ENCODE measurements at places on chromosomes 1 and 21.
A peak's percentile ranks its signal among the peaks of the same experiment; 100 is the strongest.

GRCh38 chr1:169538998-169539871 is 47.0 kb downstream of the F5 start:
- peak; percentile 93 for DNase-seq

DNA sequence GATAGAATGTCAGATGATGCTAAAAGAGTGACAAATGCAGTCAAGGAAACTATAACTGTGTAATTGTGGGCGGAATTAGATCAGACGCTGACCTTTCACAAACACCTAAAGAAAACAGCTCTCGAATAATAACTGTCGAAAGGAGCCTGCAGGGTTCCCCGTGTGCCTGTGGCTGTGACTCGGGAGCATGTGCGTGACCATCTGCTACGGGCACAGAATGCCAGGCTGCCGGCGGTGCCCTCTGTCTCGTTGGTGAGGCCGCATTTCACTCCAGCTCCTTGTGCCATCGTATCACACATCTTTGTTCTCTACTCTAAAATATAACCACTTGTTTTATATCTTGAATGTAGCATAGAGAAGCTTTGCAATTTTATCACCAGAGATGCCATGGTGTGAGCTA is 267.8 kb upstream of the FMN2 start:
- no peak for DNase-seq

GRCh38 chr21:17513214-17514123 is 626 bp downstream of the CXADR start:
- DNase-seq = peak; percentile 61

DNA sequence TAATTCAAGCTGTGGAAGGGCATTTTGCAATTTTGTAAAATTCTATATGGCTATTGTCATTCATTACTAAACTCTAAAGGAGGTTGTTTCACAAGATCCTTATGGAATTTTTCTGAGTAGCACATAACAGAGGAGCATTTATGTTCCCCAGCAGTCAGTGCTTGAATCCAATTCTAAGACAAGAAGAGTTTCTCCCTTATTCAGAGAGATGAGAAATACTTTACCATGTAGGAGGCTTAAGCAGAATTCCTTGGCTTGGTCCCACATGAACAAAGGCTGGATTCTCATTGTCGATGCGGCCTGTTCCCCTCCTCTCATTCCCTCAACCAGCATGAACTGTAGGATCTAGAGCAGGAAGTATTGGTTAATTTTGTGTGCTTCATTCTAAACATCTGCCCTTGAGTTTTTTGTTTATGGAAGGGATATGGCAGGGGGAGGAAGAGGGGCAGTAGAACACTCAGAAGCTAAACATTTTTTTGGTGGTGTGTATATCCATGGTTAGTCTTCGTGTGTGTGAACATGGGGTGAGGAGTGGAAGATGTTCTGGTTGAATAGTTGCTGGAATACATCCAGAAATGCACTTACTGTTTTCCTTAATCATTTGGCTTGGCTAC is 74.3 kb downstream of the LAMC1 start:
- DNase-seq = peak; percentile 82

- DNase-seq = peak; percentile 45
Measured at GRCh38 chr1:218529646-218530300, 184.6 kb downstream of the TGFB2 start.

- peak; percentile 98 for DNase-seq
Measured at GRCh38 chr1:39933956-39934941, 20.7 kb upstream of the MFSD2A start.

DNA sequence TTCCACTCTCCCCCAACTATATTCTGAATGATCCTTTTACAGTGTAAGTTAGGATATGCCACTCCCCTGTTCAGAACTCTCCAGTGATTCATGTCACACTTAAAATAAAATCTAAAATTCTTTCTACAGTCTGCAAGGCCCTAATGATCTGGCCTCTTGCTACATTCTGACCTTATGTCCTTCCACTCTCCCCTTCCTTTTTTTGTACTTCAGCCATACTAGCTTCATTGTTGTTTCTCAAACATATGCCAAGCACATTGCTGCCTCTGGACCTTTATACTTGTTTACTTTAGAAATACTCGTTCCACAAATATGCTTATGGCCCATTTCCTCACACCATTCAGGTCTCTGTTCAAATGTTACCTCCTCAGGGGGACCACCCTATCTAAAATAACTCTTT is 14.8 kb upstream of the PSMA5 start:
- peak; percentile 84 for DNase-seq

- DNase-seq = peak; percentile 36
Measured at GRCh38 chr1:170927955-170928840, 7.1 kb upstream of the MROH9 start.

Measured in choroid plexus epithelial cell (primary cell).